ENCODE measurements at places on chromosomes 13 and 19.

GRCh38 chr13:23350009-23350408, 83.5 kb downstream of the SACS start:
- DNase-seq, result no peak

DNA sequence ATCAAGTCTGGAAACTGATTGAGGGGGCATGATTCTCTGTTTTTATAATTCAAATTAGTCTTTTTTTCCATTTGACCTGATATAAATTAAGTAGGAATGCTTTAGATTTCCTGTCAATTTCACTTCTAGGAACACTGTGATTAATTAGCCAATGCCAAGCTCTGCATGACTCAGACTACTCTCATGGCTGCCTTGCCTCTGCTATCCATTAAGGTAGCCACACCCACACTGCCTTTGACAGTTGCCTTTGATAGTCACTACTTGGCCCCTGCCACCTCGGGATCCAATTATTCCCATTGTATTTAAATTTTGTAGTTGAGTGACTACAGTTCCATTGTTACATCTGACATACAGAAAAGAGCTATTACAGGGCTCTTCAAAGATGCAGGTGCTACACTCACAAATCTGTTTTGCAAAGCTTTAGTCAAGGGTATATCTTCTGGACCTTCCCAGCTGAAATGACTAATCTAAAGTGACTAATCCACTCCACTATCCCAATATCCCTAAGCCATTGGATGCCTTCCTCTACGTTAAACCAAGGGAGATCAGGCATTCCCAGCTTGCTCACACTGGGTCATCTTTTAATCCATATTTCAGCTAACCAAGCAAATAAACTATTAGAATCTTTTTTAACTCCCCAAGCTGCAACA, 1193.1 kb upstream of the MIR17HG start:
- DNase-seq, result no peak

GRCh38 chr13:31963631-31964030, 67.9 kb upstream of the FRY start:
- no peak for DNase-seq

DNA sequence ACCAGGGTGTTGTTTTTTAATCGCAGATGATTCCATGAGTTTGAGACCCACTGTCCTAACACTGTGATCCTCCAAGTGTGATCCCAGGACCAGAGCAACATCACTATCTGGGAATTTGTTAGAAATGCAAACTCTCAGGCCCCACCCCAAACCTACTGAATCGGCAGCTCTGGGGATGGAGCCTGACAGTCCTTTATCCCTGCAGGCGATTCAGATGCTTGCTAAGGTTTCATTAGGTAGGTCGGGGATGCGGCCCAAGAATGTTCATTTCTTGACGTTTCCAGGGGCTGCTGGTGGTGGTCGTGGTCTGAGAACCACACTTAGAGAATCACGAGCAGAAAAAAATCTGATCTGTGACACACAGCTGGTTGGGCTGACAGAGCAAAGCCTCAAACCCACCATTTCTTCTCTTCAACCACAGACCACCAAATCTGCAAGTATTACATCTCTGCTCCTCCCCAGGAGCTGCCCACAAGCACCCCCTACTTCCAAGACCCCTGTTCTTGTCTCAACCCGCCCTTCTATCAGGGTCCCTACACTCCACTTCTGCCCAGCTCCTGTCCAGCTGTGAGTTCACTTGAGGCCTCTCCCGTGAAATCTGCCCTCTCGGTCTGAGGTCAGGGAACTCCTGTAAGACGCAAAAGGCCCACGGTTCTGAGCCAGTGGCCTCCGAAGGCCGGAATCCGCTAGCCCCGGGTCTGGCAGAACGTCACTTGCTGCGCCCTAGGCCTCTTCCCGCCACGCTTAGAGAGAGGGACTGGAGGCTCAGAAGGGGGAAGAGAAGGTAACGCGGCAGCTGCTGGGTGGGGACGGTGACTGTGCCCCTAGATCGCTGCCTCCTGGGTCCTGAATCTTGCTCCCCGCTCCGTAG, 1.1 kb upstream of the FARP1 start:
- no peak for DNase-seq

DNA sequence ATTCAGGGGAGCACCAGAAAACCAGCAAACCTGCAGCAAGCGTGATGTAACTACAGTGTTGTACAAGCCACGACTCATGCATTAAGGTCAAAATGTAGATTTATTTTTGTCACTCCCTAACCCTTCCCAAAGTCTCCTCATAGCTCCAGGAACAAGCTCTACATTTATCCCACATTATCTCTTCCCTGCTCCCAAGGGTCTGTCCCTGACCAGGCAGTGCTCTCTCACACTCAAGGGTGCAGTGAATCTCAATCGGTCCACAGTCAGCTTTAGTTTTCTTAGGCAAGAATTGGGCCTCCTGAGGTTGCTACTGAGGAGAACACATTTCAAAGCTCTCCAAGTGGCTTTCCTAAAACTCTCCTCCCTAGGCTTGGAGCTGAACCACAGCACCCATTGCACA, 219.4 kb downstream of the NHLRC3 start:
- DNase-seq, result no peak

DNA sequence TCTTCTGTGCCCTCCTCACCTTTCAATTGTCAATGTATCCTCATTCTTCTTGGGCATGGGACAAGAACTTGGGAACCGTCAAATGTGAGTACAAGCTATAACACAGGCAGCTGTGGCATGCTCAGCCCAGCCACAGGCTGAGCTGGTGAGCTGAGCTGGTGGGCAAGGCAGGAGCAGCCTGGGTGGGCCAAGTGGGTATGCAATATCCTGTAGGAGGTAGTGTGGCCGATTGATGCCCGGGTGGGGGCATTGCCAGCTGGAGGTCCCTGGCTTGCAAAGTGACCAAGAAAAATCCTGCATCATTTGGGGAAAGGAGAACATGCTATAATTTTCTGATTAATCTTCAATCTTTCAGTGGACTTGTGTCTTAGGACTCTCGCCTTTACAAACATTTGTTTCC, 507.2 kb upstream of the SLC10A2 start:
- no peak for DNase-seq

DNA sequence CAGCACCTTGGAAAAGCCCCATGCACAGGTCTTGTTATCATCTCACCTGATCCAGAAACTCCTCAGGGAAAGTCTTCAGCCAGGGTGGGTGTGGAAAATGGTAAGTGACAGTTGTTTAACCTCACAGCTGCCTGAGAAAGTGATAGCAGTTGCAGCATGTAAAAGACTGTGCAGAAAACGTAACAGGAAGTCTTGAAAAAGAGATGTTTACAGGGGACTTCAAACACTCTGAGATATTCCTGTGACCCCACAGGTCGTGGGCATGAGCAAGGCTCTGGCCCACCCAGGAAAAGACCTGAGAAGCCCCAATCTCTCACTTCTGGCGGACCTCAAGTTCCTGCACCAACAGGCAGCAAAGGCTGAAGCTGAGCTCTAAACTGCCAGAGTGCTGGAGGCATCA, 826.9 kb downstream of the UQCRFS1 start:
- no peak for DNase-seq

DNA sequence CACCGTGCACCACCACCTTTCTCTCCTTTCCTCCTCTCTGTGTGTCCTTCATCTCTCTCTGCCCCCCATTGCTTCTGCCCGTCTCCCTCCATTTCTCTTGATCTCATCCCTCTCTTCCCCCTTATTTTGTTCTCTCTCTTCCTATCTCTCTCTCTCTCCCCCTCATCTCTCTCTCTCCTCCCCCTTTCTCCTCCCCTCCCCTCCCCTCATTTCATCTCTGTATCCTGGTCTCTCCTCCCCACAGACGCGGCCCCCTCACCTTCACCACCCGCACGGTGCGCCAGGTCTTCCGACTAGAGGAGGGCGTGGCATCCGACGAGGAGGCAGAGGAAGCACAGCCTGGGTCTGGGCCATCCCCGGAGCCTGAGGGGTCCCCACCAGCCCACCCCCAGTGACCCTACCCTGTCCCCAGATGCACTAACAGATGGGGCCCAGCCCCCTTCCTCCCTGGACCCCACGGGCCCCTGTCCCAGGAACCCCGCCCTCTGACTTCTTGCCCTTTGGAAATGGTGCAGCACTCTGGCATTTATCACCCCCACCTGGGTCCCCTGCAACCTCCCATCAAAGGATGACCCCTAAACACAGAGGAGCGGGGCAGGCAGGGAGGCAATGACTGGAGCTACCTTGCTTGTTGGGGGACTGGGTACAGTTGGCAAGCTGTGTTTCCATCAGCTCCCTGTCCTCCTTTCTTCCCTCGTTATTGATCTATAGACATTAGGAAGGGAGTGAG, 19.6 kb downstream of the KCNC3 start:
- DNase-seq, result no peak

- no peak for DNase-seq
Measured at GRCh38 chr13:66520511-66521355, 709.4 kb downstream of the PCDH9 start.
